Neural crest cell (in vitro differentiated cells): ENCODE measurements at places on chromosomes 11 and 22.

GRCh38 chr22:37566329-37566837 lies 6.1 kb downstream of the CDC42EP1 start:
- DNase-seq = no peak

DNA sequence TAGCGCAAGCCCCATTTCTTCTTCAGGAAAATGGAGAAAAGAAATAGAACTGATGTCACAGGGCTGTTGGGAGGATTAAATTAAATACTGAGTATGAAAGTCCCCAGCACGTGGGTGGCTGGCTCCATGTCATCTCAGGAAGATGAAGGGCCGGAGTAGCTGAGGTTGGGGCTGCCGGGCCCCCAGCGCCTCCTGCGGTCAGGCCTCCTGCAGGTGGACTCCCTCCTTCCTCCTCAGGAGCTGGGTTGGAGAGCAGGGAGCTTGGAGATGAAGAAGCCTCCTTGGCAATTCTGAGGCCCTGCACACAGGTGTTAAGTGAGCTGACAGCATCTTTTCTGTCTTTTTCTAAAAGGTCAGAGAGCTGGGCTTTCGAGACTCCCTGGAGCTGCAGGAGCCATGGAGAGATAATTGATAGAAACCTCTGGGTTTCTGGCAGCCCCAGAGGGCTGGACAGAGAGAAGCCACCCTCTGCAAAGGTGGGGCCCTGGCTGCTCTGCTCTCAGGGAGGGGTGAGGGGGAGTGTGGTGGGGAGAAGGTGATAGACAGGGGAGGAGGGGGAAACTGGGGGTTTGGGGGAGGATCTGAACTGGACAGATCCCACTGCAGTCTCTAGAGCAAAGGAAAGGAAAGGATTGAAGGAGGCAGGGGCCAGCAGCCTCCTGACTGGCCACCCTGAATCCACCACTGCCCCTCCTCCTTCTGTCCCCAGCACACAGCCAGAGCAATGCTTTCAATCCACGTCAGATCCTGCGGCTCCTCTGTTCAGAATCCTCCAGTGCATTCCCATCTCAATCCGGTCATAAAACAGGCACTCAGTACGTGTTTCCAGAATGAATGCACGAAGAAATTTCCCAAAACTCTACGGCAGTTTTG lies 210.8 kb downstream of the CEP164 start:
- no peak for DNase-seq

- no peak for DNase-seq
Measured at GRCh38 chr11:105821372-105821771, 200.7 kb downstream of the MSANTD4 start.

GRCh38 chr11:64518928-64519327 lies 72.1 kb upstream of the SLC22A12 start:
- DNase-seq = no peak

DNA sequence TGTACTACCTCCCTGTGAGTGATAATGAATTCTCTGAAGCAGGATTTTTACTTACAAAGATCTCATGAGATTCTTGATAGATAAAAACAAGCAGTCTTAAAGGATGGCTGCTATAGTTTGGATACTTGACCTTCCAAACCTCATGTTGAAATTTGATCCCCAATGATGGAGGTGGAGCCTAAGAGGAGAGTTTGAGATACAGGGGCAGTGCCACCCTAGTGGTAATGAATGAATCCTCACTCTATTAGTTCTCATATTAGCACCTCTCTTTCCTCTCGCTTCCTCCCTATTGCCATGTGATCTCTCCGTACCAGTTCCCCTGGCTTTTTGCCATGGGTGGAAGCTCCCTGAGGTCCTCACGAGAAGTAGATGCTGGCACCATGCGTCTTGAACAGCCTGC lies 37.9 kb upstream of the OR8B8 start:
- DNase-seq = no peak

DNA sequence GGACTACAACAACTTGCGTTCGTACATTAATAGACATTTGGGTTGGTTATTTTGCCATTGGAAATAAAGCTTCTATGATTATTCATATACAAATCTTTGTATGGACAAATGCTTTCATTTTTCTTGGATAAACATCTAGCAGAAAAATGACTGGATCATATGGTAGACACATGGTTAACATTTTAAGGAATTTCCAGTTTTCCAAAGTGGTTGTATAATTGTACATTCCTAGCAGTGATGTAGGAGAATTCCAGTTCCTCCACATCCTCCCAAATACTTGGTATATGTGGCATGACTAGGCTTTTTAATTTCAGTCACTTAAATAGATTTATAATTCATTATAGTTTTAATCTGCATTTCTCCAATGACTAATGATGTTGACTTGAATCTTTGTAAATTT lies 246.2 kb upstream of the NCAM1 start:
- DNase-seq = no peak

- DNase-seq = no peak
Measured at GRCh38 chr11:65288706-65289536, 25.7 kb upstream of the CDC42EP2 start.
